ENCODE measurements at places on chromosomes 2 and 18. TPM values are rescaled to one million over a fixed set of nuclear protein-coding genes. Genes with fewer than 3 reads are reported as not detected.
A peak's percentile ranks its signal among the peaks of the same experiment; 100 is the strongest.

RSAD2 gene
- 4.6 TPM for total RNA-seq

TNS1 gene
- total RNA-seq, result 870 TPM

KRTCAP3 gene
- not detected for total RNA-seq

CTAGE1 gene
- total RNA-seq, result 0.13 TPM

FAM228B gene
- 30.5 TPM for total RNA-seq

RAD51AP2 gene
- total RNA-seq, result 0.43 TPM

DNA sequence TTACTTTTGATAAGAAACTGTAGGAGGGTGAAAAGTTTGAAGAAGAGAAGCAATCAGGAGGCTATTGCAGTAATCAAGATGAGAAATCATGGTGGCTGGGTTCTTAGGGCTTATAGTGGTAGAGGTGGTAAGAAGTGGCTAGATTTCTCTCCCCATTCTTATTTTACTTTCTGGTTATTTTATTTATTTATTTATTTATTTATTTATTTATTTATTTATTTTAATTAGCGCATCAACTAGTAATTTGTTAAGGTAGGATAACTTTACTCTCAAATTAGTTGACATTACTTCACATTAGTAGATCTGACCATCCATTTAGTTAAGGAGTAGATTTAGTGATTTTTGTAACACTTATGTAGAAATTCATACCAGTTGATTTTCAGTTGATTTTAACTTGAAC, 77.4 kb downstream of the PIK3C3 start:
- no peak for DNase-seq

DNA sequence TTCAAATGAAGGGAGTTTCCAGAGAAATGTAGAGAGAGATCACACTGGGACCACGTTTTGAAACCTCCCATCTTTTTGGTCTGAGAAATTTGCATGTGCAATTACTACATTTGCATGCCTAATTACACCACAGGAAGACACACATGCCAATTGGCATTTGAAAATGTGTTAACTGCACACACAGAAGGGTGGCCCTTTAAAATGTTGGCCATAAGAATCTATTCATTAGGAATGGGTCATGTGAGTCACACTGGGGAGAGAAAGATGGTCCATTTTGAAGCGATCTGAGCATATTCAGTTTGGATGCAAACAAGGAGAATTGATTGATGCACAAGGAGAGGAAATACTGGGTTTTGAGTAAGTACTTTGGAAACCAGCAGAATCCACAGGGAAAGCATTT, 1407.1 kb upstream of the ACVR2A start:
- DNase-seq, result no peak

DNA sequence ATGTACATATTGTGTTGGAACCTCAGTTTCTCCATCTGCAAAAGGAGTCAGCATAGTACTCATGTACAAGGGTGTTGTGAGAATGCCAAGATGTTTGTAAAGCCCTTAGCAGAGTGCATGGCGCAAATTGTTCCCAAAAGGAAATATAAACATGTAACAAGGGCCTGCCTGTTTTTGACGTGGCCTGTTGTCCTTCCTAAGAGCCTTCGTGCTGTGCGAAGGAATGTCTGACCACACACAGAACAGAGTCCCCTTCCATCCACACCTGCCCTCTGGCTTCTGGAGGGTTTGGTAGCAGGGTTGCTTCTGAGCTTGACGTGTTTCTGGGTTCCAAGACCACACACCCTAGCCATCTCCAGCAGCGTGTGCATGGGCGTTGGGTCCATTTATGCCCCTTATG, 34.9 kb downstream of the CABLES1 start:
- no peak for DNase-seq

GRCh38 chr2:185970148-185970852, 231.7 kb downstream of the FSIP2 start:
- no peak for DNase-seq

- peak; percentile 96 for DNase-seq
These were observed 85.5 kb downstream of the HS6ST1 start for GRCh38 chr2:128232965-128233789.

DNA sequence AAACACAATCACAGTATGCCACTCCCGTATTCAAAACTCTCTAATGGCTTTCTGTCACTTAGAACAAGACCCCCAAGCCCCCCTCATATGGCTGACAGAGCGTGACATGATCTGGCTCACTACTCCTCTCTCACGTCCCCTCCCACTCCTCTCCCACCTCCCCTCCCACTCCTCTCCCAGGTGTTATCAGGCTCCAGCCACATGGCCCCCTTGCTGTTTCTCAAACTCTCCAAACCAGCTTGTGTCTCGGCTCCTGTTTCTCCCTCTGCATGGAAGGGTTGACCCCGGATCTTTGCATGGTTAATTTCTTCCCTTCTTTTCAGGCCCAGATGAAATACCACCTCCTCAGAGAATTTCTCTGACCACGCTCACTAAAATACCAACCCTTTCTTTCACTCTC, 180.8 kb downstream of the SLC8A1 start:
- no peak for DNase-seq

DNA sequence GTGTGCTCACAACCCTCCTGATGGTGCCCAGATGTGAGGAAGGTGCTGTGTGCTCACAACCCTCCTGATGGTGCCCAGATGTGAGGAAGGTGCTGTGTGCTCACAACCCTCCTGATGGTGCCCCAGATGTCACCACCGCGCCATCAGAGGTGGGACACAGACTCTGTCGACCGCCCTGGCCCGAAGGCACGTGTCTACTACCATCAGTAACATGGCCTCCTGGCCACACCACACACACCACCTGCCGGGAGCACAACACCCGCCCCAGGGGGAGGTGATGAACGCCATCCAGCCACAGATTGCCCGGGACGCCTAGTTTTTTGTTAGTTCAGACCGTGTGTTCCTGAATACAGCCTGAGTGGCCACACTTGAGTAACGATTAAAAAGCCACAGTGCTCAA, 24.5 kb downstream of the HDAC4 start:
- peak; percentile 66 for DNase-seq

- DNase-seq, result peak; percentile 77
These were observed 640 bp downstream of the SPTBN1 start for GRCh38 chr2:54456612-54457322.

GRCh38 chr2:239763433-239764097, 261.6 kb downstream of the NDUFA10 start:
- peak; percentile 50 for DNase-seq

- DNase-seq, result no peak
These were observed 122.7 kb downstream of the TWIST2 start for GRCh38 chr2:238970553-238971081.

- DNase-seq, result no peak
These were observed 39.1 kb downstream of the ANO7 start for GRCh38 chr2:241227594-241227993.

DNA sequence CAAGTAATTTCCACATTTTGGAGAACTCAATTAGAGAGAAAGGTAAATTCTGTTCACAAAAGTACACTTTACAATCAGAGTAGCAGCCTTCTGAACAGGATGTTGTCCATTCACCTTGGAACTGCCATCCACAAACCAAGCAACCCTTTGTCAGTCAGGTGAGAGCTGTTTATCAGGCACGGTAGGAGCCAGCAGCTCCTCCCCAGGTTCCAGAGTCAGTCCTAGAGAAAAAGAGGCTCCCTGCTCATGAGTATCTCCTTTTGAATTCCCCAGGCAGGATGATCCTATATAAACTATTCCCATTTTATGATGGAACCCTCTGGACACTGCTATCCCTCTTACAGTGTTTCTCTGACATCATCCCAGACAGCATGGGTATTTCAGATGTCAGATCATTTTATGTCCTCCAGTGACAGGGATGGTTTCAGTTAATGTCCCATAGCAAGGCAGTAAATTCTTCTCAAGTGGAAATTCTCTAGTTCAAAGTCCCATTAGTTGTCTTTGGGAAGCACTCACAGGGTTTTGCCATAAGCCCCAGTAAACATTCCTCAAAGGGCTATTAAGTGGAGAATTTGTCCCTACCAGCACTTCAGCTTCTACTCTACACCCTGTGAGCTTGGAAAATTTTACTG, 34.5 kb upstream of the CSRNP3 start:
- DNase-seq, result no peak

GRCh38 chr2:154699575-154699930, 1.1 kb downstream of the KCNJ3 start:
- no peak for DNase-seq

DNA sequence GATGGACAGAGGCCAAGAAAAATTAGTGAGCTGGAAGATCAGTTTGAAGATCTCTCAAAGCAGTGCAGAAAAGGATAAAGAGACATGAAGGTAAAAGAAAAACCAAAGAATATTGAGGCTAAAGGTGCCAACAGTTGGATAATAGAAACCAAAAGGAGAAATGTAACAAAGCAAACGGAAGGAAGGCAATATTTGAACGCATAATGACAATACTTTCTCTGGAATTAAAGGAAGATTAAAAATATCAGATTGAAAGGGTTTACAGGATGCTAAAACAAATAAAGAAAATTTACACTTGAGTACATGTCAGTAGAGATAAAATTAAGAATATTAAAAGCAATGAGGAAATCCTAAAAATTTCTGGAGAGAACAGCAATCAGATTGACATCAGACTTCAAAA, 125.9 kb upstream of the SEC11C start:
- no peak for DNase-seq

DNA sequence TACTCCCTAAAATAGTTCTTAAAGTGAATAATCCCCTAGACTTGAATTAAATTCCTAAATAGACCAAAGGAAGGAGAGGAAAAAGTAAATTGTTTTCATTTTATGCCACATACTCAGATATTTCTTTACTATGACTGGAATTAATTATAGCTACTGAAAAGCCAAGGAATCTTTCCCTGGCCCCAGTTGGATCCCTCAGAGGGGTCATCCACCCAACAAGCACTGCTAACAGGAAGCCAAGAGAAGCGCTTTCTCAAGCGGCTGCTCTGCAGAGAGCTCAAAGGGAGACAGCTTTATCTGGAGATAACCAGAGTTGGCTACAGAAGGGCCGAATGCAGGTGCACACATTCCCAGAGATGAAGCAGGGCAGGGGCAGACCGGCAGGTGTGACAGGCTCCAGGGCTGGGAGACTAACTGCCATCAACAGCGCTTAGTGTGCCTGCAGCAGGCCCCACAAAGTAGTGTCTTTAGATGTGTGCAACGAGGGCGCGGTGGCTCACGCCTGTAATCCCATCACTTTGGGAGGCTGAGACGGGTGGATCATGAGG, 51.1 kb downstream of the POLR1A start:
- peak; percentile 44 for DNase-seq

DNA sequence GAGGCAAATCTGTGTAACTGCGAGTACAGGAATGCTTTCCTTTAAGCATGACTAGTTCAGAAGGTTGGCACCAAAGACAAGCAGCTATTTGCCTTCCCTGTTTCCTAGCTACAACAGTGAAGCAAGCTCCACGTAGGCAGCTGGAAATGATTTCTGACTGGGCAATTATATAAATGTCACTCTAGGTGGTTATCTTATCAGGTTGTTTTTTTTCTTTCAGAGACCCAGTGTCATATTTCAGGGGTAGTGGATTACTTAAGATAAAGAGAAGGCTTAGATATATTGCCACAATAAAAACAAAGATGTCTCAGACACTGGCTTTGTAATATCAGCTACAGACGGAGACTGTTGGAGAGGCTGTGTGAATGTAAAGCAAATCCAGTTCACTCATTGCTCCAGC, 748.9 kb upstream of the NXPH2 start:
- no peak for DNase-seq

- DNase-seq, result no peak
These were observed 27.3 kb upstream of the NFU1 start for GRCh38 chr2:69464575-69464974.

- no peak for DNase-seq
These were observed 5.7 kb downstream of the C18orf32 start for GRCh38 chr18:49481317-49481716.

- no peak for DNase-seq
These were observed 30.1 kb upstream of the EPC2 start for GRCh38 chr2:148614322-148615049.

- no peak for DNase-seq
These were observed 20.6 kb upstream of the TMEFF2 start for GRCh38 chr2:192215096-192215877.

GRCh38 chr2:45652090-45653031, 886 bp downstream of the PRKCE start:
- no peak for DNase-seq

DNA sequence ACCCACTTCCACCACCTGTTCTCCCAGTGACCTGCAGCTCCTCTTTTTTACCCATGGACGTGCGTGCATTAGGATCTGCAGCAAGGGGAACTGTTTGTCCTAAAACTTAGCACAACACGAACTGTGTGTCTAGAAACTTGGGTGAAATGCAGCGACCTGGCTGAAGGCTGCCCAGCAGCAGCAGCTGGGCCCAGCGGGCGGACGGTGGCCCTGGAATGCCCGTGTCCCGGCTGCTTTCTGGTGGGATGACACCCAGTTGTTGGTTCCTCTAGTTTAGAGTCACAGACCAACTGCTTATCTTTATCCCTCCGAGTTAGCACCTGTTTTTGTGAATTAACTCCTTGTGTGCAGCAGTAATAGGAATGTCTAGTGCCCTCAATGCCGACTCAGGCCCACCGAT, 61.9 kb upstream of the PXDN start:
- no peak for DNase-seq

- DNase-seq, result no peak
These were observed 35.5 kb downstream of the ICOS start for GRCh38 chr2:203972066-203972465.

DNA sequence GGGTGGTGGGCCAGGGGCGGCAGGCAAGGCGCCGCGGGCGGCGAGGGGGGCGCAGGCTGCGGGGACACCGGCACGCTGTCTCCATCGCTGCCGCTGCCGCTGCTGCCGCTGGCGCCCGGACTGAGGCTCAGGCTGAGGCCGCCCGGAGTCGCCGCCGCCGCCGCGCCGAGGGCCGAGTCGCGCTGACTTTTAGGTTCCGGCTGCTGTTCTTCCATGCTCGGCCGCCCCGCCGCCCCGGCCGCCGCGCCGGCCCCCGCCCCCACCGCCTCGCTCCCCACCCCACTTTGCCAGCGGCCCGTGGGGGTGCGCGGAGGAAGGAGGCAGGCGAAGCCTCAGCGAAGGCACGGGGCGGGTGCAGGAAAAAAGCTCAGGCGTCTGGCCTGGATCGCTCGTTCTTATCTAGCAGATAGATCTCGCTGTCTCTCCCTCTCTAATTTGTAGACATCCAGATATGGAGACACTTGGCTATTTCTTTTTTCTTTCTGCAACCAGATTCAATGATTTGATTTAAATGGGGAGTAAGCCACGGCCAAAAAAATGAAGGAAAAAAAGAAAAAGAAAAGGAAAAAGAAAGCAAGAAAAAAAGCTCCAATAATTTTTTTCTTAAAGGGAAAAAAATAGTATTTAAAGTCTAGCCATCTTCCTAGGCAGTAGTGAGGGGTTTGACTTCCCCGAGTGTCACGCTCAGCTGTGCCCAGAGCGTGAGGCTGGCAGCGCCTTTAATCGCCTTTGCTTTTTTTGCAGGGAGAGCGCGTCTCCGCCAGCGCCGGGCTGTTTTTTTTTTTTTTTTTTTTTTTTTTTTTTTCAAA, at the start of gene EN1:
Gene EN1 (minus strand): TSS at position 696 of the 809 bp plus-strand sequence. CDS start 481 bp downstream, at position 215.
- DNase-seq, result no peak

Data from cardiac septum (tissue), 1 donor.